ENCODE measurements at places on chromosomes 7 and 10.
A peak's percentile ranks its signal among the peaks of the same experiment; 100 is the strongest.

GRCh38 chr10:77004917-77005564 lies 632.6 kb downstream of the KCNMA1 start:
- DNase-seq, result peak; percentile 11

- DNase-seq, result no peak
These were observed 24.8 kb downstream of the ARL4A start for GRCh38 chr7:12712236-12712635.

DNA sequence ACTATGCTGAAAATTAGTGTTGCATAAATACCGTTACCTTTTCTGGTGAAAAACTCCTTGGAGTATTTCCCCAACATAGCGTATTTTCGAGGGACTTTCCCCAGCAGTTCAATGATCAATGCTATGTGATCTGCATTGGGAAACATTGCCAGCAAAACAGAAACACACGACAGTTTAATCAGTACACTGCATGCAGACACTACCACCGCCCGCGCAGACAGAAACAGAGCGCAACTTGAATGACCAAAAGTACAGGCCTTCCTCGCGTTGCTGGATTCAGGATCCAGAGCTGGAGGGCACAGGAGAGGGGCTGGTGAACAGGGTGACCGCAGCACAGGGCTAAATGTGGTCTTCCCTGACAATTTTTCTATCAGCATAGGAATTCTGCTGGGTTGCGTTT lies 111.7 kb downstream of the KMT2E start:
- DNase-seq, result no peak

DNA sequence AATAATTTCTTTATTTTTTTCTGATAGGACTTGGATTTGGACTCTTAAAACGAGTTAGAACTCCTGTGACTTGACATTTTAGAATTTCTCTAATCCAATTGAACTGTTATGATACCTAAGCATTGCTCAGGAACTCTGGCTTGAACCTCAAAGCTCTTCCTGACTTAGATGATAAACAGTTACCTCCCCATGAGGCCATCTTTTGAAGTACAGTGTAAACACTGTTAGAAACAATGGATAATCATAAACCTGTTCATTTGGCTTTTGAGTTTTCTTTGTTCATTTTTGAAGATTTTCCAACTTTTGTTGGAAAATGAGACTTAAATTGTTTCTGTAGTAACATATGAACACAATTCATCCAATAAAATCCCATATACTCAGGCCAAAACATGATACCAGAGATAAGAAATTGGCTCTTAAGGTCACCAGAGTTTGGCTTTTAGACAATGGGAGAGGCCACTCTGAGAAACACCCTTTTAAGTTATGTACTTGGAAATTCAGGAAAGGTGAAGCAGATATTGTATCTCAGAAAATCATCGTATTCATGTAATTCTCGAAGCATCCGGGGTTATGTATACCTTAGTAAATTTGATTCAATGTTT lies 59.6 kb downstream of the RUNDC3B start:
- no peak for DNase-seq

DNA sequence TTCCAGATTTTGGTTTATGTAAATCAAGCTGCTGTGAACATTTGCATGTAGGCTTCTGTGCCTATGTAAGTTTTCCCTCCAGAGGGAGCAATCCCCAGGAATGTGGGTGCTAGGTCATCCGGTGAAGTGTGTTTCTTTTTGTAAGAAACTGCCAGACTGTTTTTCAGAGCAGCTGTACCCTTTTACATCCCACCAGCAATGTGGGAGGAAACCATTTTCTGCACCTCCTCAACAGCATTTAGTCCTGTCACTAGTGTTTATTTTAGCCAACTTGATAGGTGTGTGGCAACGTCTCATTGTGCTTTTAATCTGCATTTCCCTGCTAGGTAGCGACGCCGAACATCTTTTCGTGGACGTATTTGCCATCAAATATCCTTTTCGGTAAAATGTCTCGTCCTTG lies 395.7 kb upstream of the FOXK1 start:
- DNase-seq, result no peak

GRCh38 chr7:46680147-46680546 lies 759.1 kb upstream of the IGFBP3 start:
- no peak for DNase-seq

- DNase-seq, result no peak
These were observed 1346.3 kb downstream of the REEP3 start for GRCh38 chr10:64867501-64867962.

DNA sequence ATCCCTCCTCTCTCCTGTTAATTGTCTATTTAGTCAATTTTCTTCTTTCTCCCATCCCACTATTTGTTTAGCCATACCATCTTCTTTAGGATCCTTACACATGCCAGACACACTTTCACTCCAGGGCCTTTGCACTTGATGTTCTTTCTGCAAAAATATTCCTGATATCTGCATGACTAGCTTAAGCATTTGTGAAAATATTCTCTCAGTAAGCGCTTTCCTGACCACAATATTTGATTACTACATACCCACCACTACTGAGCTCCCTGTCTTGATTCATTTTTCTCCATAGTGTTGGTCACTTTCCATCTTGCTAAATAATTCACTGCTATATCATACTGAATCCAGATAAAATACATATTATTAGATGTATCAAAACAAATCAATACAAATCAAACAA lies 75.1 kb downstream of the SEMA3D start:
- DNase-seq, result no peak

DNA sequence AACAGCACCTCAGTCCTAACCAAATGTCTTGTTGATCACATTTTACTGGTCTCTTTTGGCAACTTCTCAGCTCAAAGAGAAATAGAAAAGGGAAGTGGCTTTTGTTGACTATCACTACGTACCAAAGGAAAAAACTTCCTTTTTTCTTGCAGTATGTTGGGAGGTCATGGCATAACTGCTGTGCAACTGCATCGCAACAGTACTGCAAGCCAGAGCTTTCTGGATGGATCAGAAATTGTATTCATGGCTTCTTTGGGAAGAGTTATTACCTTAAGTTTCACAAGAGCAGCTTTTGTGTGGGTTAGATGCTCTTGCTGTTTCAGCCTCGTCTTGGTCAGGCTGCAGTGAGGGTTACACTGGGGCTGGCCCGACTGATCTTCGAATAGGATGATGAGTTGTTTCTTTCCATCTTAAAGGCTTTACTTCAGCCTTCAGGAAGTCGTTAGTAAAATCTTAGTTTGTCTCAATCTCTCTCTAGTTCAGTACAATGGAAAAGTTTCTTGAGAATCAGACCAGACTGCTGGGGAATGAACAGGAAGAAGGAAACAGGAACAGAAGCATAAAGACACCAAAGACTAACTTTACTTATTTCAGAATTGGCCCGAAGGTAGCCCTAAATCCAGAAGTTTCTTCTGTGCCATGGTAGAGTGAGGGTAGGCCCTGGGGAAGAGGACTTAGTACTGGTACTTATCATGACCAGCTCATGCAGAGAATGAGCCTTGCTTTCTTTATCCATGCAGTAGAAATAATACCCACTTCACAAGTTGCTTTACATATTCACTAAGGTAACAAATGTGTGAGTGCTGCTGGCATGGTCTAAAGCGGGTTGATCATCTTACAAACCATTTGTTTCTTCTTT lies 153.6 kb downstream of the CELF2 start:
- no peak for DNase-seq

DNA sequence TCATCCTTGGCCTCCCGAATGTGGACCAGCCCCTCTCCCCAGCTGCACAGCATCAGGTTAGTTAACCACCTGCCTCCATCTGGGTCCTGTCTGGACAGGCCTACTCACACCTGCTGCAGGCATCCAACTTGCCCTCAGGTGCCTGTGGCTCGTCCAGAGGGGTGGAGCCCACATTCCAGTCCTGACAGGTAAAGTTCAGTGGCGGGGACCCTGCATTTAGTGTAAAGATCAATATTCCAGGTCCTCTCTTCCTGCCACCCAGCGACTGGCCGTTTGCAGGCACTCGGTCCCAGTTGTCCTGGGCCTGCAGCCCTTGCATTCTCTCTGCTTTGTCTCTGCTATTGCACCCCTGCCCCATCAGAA lies 15.0 kb downstream of the HTRA1 start:
- no peak for DNase-seq

GRCh38 chr7:80481196-80481884 lies 30.5 kb downstream of the GNAT3 start:
- DNase-seq, result no peak

DNA sequence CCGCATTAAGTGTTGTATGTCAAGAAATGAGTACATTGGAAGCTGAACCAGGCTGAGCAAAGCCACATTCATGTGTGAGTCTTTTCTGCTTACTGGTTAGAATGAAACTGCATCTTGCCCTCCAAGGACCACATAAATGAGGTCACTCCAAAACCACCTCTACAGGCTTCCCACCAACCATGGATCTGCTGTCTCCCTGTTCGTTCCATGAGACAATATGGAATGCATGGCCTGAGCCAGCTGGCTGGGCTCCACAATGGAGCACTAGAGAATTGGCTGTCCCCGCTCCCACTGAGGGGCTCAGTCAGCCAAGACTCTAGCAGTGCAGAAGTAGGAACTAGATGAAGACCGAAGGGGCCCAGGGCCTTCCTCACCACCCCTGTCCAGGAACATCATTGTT lies 120.8 kb downstream of the TNS3 start:
- no peak for DNase-seq

- DNase-seq, result no peak
These were observed 247.4 kb downstream of the ELFN1 start for GRCh38 chr7:1917221-1918062.

- DNase-seq, result no peak
These were observed 25.9 kb downstream of the DNAJB12 start for GRCh38 chr10:72328829-72329204.

- no peak for DNase-seq
These were observed 1.3 kb upstream of the INTS15 start for GRCh38 chr7:6588566-6588965.

- no peak for DNase-seq
These were observed 5.0 kb downstream of the AVPI1 start for GRCh38 chr10:97682042-97682441.

GRCh38 chr10:101781984-101782810 lies 1.0 kb downstream of the NPM3 start:
- no peak for DNase-seq

DNA sequence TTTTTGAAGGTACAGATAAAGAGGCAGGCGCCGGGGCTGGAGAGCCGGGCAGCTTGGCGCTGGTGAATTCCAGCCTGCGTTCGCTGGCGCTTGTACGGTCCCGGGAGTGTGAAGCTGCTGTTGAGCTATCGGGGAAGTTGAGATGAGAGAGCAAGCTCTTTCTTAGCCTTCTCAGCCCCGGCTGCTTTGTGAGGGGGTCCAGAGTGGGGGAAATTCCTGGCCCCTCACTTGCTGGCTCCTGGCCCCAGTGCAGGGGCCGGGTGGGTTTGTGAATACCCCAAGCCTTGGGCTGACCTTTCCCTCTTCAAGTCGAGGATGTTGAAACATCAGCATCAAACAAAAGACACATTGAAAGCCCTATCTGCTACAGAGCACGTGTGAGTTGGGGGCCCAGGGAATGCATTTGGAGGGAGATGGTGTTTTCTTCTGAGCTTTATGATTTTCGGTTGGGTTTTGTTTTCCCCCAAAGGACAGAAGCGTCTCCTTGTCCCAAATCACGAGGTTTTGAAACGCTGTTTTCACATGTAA lies 2.7 kb downstream of the ZMIZ1 start:
- no peak for DNase-seq

GRCh38 chr10:61541960-61542359 lies 88.8 kb upstream of the TMEM26 start:
- no peak for DNase-seq

- no peak for DNase-seq
These were observed 131.9 kb downstream of the AKR1D1 start for GRCh38 chr7:138208142-138208570.

DNA sequence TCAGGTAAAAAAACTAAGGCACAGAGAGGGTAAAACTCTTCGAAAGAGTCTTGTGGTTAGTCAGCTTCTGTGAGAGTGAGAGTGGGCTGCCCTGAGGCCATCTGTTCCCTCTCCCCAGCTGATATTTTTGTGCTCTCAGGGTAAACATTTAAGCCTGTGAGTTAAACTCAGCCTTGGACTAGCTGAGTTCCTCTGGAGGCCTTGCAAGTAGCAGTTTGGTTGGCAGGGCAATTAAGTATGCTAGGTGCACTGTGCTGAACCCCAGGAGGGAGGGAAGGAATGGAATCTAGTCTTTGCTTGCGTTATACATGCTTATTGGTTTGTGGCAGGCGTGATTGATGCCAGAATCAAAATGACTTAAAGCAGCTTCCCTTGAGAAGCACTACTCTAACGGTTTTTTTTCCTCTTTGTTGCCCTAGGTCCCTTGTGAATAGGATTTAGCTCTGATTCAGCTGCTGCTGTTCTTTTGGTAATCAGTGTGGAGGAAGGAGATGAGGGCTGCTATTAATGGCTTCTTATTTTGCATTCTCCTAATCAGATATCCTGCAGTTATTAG lies 140.2 kb downstream of the AUTS2 start:
- no peak for DNase-seq

GRCh38 chr7:77326131-77326530 lies 90.0 kb downstream of the GSAP start:
- DNase-seq, result no peak

DNA sequence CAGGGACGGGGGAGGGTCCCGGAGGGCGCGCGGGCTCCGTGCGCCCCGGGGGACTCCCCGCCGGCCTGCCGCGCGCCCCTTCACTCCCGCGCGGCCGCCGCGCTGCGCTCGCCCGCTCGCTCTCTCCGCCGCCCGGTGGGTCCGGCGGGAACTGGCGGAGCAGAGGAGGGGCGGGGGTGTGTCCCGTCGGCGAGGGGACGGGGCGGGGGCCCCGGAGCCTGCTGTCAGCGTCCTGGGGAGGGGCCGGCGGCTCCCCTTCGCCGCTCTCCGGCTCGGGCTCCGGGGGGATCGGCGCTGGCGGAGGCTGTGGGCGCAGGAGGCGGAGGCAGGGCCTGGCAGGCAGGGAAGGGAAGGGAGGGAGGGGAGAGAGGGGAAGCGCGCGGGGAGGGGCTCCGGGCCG lies at the start of gene SH3PXD2A:
SH3PXD2A (minus strand) TSS at position 153 of the 400 bp plus-strand sequence. CDS start 310 bp downstream, outside the sequence.
- peak; percentile 46 for DNase-seq

DNA sequence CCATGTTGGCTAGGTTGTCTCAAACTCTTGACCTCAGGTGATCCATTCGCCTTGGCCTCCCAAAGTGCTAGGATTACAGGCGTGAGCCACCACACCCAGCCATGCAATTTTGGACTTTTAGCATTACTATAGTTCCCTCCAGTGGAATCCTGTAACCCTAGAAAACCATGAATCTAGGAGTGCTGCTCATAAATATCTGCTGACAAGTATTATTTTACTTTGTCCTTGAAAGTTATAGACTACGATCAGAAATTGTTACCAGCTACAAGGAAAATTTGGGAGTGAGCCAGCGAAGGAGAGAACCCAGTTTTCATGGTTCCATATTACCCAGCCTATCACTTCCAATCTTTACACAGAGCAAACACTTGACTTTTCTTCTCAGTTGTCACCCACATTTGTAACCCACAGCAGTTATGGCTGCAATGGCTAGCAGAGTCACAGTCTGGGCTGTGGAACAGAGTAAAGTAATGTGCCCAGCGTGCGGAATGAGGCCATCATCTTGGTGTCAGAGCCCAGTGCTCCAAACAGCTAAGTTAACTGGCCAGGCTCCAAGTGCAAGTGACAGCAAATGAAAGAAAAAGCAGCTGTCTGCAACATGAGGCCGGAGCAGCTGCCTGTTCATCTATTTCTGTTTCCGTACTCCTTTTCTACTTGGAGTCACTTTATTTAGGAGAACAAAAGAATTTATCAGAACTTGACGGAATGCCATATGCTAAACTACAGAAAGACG lies 29.9 kb downstream of the ZC3HC1 start:
- no peak for DNase-seq

- DNase-seq, result no peak
These were observed 461.5 kb upstream of the MKI67 start for GRCh38 chr10:128587689-128588088.
